ENCODE measurements at places on chromosomes 11 and 22. TPM values are rescaled to one million over a fixed set of nuclear protein-coding genes. Genes with fewer than 3 reads are reported as not detected.

EFCAB6 gene
- 0.15 TPM for total RNA-seq

APOA4 gene
- not detected for total RNA-seq

SMPD1 gene
- 53.6 TPM for total RNA-seq

OR51E2 gene
- not detected for total RNA-seq

GAL3ST3 gene
- not detected for total RNA-seq

PRG3 gene
- not detected for total RNA-seq

HBG2 gene
- total RNA-seq = not detected

RPS6KB2 gene
- 68.1 TPM for total RNA-seq

SCN3B gene
- total RNA-seq = not detected

OR1S1 gene
- total RNA-seq = not detected

C22orf42 gene
- not detected for total RNA-seq

TAF10 gene
- total RNA-seq = 138 TPM

C11orf97 gene
- not detected for total RNA-seq

UPK3A gene
- total RNA-seq = not detected

OPCML gene
- total RNA-seq = not detected

MYO7A gene
- total RNA-seq = 0.07 TPM

TRIM29 gene
- total RNA-seq = not detected

CHKB gene
- total RNA-seq = 142 TPM

OR2AG1 gene
- not detected for total RNA-seq

AAMDC gene
- 18.8 TPM for total RNA-seq

C11orf16 gene
- total RNA-seq = not detected

NLRX1 gene
- 24.2 TPM for total RNA-seq

RAG2 gene
- total RNA-seq = not detected

OR8D4 gene
- total RNA-seq = not detected

MS4A4E gene
- not detected for total RNA-seq

MS4A12 gene
- not detected for total RNA-seq

MMP1 gene
- total RNA-seq = not detected

TRIM48 gene
- not detected for total RNA-seq

OR9G4 gene
- not detected for total RNA-seq

SCO2 gene
- 2.8 TPM for total RNA-seq

RHOD gene
- 0.35 TPM for total RNA-seq

CENPM gene
- 92.0 TPM for total RNA-seq

INPP5J gene
- total RNA-seq = not detected

OR52H1 gene
- 0.37 TPM for total RNA-seq

AQP11 gene
- not detected for total RNA-seq

UBE2L6 gene
- 350 TPM for total RNA-seq

GGTLC3 gene
- total RNA-seq = not detected

MADD gene
- 93.3 TPM for total RNA-seq

DERL3 gene
- 9.0 TPM for total RNA-seq

EXT2 gene
- 27.7 TPM for total RNA-seq

SMIM35 gene
- total RNA-seq = 0.27 TPM

SCUBE2 gene
- total RNA-seq = 0.55 TPM

MISFA gene
- 0.67 TPM for total RNA-seq
